ENCODE measurements at places on chromosomes 5 and 9. TPM values are rescaled to one million over a fixed set of nuclear protein-coding genes. Genes with fewer than 3 reads are reported as not detected.

- DNase-seq, result no peak
Measured at GRCh38 chr5:55672477-55672911, 39.6 kb downstream of the SLC38A9 start.

DNA sequence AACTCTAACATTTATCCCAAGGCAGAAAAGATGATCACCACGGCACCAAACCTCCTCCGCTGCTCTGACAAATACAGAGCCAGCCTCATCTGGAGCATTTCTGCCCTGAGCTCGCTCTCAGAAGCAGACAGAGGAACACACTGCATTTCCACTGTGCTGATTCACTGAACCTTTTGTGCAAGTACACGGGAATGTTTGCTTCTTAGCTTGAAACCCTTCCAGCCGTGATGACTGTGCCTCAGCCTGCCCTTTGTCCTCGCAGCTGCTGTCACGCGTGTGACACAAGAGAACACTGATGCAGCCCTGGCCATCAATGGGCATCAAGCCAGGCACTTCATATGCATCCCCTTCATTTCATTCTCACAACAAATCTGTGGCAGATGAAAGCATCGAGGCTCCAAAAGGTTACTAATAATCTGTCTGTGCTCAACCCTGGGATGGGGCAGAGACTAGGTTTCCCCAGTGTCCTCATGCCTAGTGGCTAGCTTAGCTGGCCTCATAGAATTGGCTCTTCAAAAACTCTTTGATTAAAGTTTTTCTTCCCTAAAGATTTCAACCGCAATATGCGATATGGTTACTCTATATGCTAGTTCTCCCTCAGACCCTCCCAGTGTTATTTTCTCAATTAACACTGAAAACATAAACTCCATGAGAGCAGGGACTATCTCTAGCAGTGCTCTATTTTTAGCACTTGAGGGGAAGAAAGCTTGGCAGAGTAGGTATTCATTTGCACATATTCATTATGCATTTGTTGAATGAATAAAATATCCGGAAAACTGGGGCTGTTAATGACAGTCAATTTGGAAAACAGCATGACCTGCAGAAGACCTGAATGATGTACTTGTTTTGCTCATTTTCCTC is 7.3 kb downstream of the CDC14B start:
- DNase-seq, result no peak

- DNase-seq, result no peak
Measured at GRCh38 chr9:25396828-25397227, 281.4 kb downstream of the TUSC1 start.

- DNase-seq, result no peak
Measured at GRCh38 chr9:127835991-127836516, 18.4 kb downstream of the ENG start.

DNA sequence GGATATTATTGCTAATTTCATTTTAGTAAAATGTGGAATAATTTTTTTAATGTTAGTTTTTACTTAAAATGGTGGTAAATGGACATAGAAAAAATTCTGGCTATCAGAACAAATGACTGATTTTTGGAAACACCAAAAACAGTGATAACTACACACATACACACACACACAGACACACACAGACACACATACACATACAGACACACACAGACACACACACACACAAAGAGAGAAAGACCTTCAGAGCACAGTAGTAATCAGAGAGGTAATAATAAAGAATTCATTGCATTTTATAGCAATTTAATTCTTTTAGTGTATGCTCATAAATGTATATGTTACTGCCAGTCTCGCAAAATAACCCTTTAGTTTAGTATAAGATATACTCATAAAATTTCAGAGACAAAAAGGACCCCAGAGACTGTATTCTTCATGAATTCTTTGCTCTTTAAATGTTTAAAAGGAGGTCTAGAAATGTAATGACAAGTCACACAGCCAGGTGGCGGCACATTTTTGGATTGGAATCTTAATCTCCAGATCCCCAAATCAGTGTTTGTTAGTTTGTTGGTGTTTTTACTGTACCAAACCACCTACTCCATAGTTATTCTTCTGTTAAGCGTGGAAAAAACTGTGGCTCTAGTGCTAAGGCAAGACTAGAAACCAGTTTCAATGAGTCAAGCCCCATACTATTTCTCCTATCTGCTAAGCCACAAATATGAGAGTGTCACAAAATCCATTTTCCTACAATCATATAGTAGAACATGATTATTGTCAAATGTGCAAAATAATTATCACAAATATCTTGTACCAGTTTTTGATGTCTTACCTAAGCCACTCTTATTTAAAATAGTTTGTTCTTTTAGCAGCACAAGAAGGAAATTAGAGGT is 109.9 kb downstream of the EDIL3 start:
- DNase-seq, result no peak

DNA sequence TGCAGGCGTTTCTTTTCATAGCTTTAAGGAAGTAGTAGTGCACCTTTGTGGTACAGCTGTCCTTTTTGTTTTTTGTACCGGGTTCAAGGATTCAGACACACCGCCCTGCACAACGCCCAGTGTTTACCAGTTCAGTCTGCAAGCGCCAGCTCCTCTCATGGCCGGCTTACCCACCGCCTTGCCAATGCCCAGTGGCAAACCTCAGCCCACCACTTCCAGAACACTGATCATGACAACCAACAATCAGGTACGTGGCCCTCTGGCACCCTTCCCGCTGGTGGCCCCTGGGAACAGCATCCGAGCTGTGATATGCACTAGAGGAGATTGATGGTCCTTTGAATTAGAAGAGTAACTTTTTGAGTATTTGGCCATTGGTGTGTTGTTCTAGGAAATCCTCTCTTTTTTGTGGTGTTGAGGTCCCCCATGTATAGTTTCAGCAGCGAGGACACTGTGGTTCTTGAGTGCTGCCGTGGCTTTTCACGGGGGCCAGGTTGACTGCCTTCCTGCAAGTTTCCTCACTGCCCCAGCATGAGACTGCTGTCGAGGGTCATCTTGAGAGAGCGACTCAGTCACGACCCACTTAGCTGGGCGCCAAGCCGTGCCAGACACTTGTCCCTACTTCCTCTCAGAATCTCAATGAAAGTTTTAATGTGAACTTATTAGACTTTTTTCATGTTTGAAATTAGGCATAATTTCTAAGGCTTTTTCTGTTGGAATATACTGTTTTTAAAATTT is 37.9 kb downstream of the TENT4A start:
- no peak for DNase-seq

DNA sequence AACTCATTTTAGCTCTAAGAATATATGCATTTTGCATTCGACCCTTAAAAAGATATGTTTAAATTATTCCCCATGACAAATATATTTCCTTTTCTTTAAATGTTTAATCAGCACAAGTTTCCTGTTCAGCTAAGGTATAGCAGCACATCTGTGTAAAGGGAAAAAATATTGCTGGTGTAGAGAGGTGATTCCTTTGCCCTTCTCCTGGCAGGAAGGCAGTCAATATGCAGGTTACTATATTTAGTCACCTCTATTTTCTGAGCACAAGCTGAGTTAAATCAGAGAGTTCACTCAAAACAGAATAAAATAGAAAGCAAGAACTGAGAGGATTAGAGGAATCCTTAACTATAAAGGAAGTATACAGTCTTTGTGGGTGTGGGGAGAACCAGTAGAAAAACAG is 274.4 kb upstream of the PCSK5 start:
- no peak for DNase-seq

DNA sequence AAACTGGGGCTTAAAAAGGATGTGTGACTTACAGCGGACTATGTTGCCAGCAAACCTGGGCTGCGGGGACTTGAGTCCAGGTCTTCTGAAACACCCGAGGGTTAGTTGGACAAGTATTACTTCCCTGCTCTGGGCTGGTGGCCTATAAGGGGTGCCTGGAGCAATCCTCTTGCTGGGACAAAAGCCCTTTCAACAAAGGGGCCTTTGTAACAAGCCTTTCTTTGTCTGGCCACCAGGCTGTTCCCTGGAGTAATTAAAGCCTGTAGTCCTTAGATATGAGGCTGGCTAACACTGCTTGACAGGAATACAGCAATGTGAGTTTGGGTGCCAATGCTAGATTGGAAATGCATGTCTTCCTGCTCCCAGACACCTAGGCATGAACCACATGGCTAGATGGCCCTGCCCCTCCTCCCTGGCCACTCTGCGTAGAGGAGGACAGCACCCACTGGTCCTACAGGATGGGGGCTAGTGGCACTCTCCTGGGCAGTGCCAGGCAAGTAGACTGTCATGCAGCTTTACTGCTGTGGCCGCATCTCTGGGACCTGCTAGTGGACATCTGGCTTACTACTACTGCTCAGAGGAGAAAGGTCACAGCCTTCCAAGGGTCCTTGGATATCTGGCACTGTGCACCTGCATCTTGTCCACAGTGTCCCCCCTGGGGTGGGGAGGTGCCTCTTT is 343.1 kb downstream of the ZSWIM6 start:
- DNase-seq, result no peak

DNA sequence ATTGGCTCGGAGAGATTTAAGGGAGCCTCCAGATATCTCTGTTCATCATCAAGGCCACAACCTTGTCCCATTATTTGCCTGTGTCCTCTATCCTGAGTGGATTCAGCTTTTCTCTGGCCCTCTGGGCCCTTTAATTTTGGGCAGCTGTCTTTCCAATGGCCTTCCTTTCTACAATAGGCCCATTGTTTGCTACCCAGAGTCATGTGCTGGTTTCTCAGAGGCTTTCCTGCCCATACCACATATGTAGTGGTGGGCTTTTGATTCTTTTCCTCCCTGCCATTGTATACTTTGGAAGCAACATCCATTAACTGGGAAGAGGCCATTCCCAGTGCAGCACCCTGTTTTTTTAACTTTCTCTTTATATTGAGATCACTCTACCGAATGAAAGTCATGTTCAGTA is 233.9 kb upstream of the SGCD start:
- no peak for DNase-seq

INSL4 gene
- total RNA-seq, result not detected

SH2D3C gene
- total RNA-seq, result 9.4 TPM

Data from chondrocyte (in vitro differentiated cells).